Uterus (tissue), 4 donors: ENCODE measurements at places on chromosomes 3 and 15. TPM values are rescaled to one million over a fixed set of nuclear protein-coding genes. Genes with fewer than 3 reads are reported as not detected.

The ZNF592 gene
- 13.5 TPM for total RNA-seq

DNA sequence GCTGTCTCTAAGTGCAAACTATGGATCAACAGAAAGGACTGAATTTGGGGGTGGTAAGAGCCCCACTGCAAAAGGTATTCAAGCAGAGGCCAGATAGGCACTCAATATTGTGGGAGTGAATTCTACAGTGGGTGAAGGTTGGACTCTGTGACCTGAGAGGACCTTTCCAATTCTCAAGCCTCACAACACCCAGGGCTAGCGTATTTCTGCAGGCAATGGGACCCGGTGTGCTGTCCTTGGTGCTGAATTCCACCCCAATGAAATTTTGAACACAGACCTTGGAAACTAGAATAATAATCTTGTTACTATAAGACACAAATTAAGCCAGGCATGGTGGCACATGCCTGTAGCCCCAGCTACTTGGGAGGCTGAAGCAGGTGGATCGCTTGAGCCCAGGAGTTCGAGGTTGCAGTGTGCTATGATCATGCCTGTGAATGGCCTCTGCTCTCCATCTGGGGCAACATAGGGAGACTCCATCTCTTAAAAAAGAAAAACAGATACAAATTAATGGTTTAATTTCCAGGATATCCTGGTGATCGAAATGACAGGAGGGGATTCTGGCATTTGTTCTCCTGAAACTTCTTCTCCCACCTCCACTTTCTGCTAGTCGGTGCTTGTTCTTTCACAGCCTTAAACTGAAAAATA lies 135.4 kb downstream of the RAB11A start:
- H3K27me3 ChIP-seq = no peaks in the 10 kb centered on the region
- no peaks in the 10 kb centered on the region for H3K36me3 ChIP-seq
- H3K27ac ChIP-seq = no peak overlapping the region
- H3K4me3 ChIP-seq = no peak overlapping the region
- no peaks in the 10 kb centered on the region for H3K4me1 ChIP-seq

GRCh38 chr3:44981751-44982150 lies 5.7 kb downstream of the EXOSC7 start:
- no peak for DNase-seq
- H3K4me1 ChIP-seq = no peaks in the 10 kb centered on the region
- no peak overlapping the region for H3K4me3 ChIP-seq
- no peaks in the 10 kb centered on the region for H3K36me3 ChIP-seq
- no peaks in the 10 kb centered on the region for H3K27me3 ChIP-seq

GRCh38 chr3:129377615-129378014 lies 50.8 kb downstream of the EFCAB12 start:
- H3K27me3 ChIP-seq = no peaks in the 10 kb centered on the region
- H3K4me3 ChIP-seq = no peak overlapping the region
- no peak overlapping the region for H3K27ac ChIP-seq
- DNase-seq = no peak
- no peaks in the 10 kb centered on the region for H3K4me1 ChIP-seq

DNA sequence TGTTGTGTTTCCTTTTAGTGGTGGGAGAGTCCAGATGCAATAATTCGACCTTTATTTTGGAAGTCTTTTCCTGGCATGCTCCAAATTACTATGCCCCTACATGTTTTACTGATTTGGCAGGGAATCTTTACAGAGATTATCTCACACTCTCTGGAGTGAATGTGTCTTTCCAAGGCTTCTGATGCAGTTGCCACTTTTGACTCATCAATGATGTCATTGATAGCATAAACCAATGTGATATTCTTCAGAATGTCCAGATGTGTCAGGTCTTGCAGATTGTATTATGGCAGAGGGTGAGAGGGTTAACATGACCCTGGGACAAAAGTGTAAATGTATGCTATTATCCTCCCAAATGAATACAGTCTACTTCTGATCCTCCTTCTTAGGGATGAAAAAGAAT lies 9.7 kb downstream of the RTP4 start:
- H3K27me3 ChIP-seq = no peaks in the 10 kb centered on the region
- no peak for DNase-seq
- no peak overlapping the region for H3K4me3 ChIP-seq

GRCh38 chr3:143203142-143203541 lies 83.6 kb downstream of the CHST2 start:
- peaks cover 3% of the 10 kb centered on the region for H3K36me3 ChIP-seq
- no peak overlapping the region for H3K27ac ChIP-seq
- no peaks in the 10 kb centered on the region for H3K4me1 ChIP-seq
- H3K27me3 ChIP-seq = no peaks in the 10 kb centered on the region
- H3K4me3 ChIP-seq = no peak overlapping the region
- no peak for DNase-seq

The AP2M1 gene
- total RNA-seq = 81.8 TPM

The CD276 gene
- 23.6 TPM for total RNA-seq

DNA sequence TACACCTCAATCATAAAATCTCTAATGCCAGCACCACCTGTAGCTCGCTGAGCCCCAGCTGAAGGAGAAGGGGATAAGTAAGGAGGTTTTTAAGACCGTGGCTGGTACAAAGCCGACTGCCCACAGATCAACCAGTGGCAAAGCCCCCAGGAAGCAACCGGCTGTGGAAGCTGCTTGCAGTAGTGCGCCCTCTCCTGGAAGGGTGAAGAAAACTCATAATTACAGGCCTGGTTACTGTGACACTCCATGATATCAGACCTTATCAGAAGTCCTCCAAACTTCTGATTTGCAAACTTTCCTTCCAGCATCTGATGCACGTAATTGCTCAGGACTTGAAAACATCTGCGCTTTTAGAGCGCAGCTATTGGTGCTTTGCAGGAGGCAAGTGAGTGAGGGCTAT lies 63.1 kb upstream of the MCTP2 start:
- H3K27ac ChIP-seq = no peak overlapping the region
- no peak overlapping the region for H3K4me3 ChIP-seq
- no peaks in the 10 kb centered on the region for H3K27me3 ChIP-seq
- no peak for DNase-seq
- H3K36me3 ChIP-seq = no peaks in the 10 kb centered on the region
- H3K4me1 ChIP-seq = no peaks in the 10 kb centered on the region

GRCh38 chr3:15531346-15531745 lies 9.8 kb upstream of the COLQ start:
- H3K36me3 ChIP-seq = no peaks in the 10 kb centered on the region
- no peaks in the 10 kb centered on the region for H3K27me3 ChIP-seq

DNA sequence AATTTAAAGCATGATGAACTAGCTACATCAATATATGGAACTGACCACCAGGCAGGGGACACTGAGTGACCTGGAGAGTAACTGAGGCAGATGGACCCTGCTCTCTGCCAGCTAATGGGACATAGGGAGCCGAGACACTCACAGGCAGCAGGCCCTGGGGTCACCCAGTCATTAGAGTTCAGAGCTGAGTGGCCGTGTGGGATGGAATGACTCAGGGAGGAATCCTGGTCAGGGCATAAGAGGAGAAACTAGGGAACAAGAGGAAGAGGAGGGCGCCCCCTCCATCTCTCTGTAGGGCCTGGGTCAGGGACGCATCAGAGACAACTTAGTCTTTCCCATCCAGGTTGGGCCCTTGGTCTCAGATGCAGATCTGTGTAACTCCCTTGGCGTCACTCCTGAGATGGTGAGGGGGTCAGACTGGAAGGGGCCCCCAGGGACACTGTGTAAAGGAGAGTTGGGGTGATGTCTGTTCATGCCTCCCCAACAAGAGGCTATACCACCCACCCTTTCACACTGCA lies 39.8 kb downstream of the CCDC12 start:
- peaks cover 36% of the 10 kb centered on the region for H3K4me1 ChIP-seq
- H3K27ac ChIP-seq = peak overlapping the region; percentile 29
- H3K27me3 ChIP-seq = no peaks in the 10 kb centered on the region
- H3K4me3 ChIP-seq = no peak overlapping the region

DNA sequence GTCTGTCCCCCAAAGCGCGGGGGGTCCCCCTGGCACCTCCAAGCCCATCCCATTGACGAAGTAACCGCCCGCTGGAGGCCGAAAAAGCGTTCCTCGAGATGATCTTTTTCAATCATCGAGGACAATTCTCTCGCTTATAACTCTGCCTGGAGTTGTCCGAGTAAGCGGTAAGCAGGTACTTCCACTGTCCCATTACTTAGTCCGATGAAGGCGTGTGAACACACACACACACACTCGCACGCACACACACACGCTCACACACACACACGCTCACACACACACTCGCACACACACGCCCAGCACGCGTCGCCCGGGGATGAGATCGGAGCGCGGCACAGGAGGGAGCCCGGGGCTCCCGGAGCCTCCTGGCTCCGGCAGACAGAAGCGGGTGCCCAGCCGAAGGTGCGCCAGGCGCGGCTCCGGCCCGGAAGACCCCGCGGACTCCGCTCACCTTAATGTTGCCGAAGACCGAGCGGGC lies 430 bp downstream of the SLCO2A1 start:
- H3K27me3 ChIP-seq = no peaks in the 10 kb centered on the region
- H3K4me1 ChIP-seq = no peaks in the 10 kb centered on the region
- H3K4me3 ChIP-seq = peak overlapping the region; percentile 32
- H3K27ac ChIP-seq = peak overlapping the region; percentile 74
- H3K36me3 ChIP-seq = no peaks in the 10 kb centered on the region

GRCh38 chr15:95368755-95369601 lies 961.5 kb upstream of the NR2F2 start:
- no peaks in the 10 kb centered on the region for H3K36me3 ChIP-seq
- no peak overlapping the region for H3K4me3 ChIP-seq
- DNase-seq = no peak
- H3K4me1 ChIP-seq = no peaks in the 10 kb centered on the region

- no peaks in the 10 kb centered on the region for H3K27me3 ChIP-seq
- DNase-seq = peak; percentile 59
- no peaks in the 10 kb centered on the region for H3K36me3 ChIP-seq
- no peak overlapping the region for H3K4me3 ChIP-seq
Observed at GRCh38 chr15:40087991-40088928, 20.4 kb downstream of the BMF start.

DNA sequence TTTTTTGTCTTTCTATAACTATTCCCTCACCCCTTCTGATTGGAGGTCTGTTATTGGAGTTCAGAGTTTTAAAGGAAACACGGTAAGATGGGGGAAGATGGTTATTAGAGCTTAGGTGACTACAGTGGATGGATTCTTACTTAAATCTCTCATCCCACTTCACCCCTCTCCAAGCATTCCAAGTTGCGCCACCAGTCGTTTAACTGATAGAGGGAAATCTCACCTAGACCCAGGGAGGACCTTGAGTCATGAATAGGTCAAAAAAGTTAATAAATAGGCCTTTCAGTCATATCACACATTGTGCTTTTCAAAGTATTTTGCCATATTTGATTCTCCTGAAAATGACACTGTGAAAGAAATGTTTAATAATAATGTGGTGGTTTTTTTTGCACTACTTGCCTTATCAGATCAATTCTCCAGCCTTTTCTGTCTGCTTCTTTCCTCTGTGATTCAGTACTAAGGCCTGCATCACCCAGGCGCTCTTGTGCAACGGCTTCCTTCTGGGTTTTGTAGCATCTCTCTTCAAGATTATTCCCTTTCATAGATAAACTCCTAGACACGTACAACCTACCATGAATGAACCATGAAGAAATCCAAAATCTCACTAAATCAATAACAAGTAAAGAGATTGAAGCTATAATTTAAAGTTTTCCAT lies 100.4 kb upstream of the TGFBR2 start:
- no peaks in the 10 kb centered on the region for H3K4me1 ChIP-seq
- no peaks in the 10 kb centered on the region for H3K27me3 ChIP-seq
- H3K27ac ChIP-seq = no peak overlapping the region
- no peak overlapping the region for H3K4me3 ChIP-seq
- DNase-seq = no peak

- DNase-seq = no peak
- H3K4me3 ChIP-seq = no peak overlapping the region
- no peaks in the 10 kb centered on the region for H3K27me3 ChIP-seq
Observed at GRCh38 chr3:27353221-27353620, 16.0 kb downstream of the NEK10 start.

GRCh38 chr15:63971427-63971805 lies 74.9 kb downstream of the DAPK2 start:
- H3K4me1 ChIP-seq = no peaks in the 10 kb centered on the region
- no peaks in the 10 kb centered on the region for H3K27me3 ChIP-seq

DNA sequence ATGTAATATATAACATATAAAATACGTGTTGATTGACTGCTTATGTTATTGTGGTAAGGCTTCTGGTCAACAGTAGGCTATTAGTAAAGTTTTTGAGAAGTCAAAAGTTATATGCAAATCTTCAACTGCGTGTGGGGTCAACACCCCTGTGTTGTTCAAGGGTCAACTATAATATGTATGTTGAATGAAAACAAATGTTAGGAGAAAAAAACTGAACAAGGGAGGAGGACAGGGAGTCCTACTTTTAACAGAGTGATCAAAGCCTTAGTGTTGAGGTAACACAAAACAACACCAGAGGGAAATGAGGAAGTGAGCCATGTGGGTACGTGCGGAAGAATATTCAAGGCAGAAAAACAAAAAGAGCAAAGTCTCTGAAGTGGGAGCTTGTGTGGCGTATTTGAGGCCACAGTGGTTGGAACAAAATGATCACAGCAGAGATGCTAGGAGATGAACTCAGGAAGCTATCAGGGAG lies 62.5 kb downstream of the SFMBT1 start:
- H3K4me1 ChIP-seq = no peaks in the 10 kb centered on the region
- H3K36me3 ChIP-seq = no peaks in the 10 kb centered on the region
- H3K4me3 ChIP-seq = no peak overlapping the region
- H3K27ac ChIP-seq = no peak overlapping the region
- no peaks in the 10 kb centered on the region for H3K27me3 ChIP-seq

DNA sequence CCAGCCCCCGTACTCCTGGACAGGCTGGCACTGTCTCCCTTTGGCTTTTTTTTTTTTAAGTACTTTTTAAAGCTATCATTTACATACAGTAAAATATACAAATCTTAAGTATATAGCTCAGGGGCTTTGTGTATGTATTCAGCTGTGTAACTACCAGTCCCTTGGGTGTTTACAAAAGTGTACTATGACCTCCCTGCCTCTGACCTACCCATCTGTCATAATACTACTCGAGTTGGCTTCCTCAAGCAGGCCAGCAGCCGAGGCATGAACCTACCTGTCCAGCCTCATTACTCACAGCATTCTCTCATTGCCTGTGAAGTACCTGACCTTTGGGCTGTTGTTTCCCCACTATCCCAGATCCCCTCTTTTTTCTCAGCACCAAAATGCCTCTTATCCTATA lies 33.2 kb downstream of the ABHD2 start:
- no peaks in the 10 kb centered on the region for H3K27me3 ChIP-seq
- DNase-seq = no peak
- H3K36me3 ChIP-seq = no peaks in the 10 kb centered on the region
- H3K27ac ChIP-seq = peak overlapping the region; percentile 20
- H3K4me3 ChIP-seq = no peak overlapping the region
- no peaks in the 10 kb centered on the region for H3K4me1 ChIP-seq

DNA sequence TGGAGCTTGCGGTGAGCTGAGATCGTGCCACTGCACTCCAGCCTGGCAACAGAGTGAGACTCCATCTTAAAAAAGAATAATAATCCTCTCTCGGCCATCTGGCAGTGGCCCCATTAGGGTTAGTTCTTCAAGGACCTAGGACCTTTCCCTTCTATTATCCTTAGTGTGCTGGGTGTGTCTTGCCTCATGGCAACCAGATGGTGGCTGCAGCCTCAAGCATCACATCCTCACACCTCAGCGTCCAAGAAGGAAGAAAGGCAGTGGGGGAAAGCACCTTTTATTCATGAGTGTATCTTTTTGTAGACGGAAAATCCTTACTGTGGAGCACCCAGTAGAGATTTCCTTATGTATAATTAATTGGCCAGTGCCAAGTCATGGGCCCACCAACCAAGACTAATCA lies 42.7 kb upstream of the TFRC start:
- H3K27me3 ChIP-seq = no peaks in the 10 kb centered on the region
- H3K4me1 ChIP-seq = no peaks in the 10 kb centered on the region
- no peak overlapping the region for H3K27ac ChIP-seq
- no peak overlapping the region for H3K4me3 ChIP-seq
- no peaks in the 10 kb centered on the region for H3K36me3 ChIP-seq

GRCh38 chr3:115913069-115913686 lies 289.9 kb downstream of the GAP43 start:
- H3K4me1 ChIP-seq = no peaks in the 10 kb centered on the region
- no peak overlapping the region for H3K4me3 ChIP-seq
- no peaks in the 10 kb centered on the region for H3K27me3 ChIP-seq
- H3K36me3 ChIP-seq = no peaks in the 10 kb centered on the region

The PAK6 gene
- not detected for total RNA-seq
